Stimulated activated CD8-positive, alpha-beta memory T cell treated with anti-CD3 and anti-CD28 coated beads, Interleukin-2, amount 100 ng/mL, for 48 hours (primary cell): ENCODE measurements at places on chromosomes 2 and 18.

DNA sequence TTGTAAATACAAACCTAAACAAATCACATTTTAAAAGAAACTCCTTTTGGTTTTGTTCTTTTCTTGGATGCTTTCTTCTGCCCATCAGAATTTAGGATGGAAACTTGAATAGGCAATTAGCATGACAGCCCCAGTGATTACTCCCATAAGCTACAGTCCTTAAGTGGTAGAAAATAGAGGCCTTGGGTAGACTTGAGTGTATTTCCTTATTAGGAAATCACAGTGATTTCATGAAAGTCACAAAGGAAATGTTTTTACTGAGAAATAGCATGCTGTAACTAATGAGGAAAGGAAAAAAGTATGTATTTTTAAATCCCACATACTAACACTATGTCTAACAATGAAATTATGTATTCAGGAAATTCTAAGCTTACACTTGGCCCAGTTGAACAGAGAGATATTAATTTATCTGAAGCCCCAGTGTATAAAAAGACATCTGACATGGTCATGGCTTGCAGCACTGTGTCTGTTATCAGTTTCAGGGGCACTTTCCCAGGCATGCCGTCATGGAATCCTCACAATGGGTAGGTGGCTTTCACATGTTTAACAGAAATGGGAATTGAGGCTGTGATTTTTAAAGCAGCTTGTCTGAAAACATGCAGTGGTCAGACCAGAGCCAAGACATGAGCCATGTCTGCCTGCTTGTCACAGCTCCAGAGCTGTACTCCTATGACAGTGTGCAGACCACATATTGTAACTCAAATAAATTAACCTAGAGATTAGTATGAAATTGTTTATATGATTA is 79.7 kb upstream of the TRIB2 start:
- no peak for DNase-seq

DNA sequence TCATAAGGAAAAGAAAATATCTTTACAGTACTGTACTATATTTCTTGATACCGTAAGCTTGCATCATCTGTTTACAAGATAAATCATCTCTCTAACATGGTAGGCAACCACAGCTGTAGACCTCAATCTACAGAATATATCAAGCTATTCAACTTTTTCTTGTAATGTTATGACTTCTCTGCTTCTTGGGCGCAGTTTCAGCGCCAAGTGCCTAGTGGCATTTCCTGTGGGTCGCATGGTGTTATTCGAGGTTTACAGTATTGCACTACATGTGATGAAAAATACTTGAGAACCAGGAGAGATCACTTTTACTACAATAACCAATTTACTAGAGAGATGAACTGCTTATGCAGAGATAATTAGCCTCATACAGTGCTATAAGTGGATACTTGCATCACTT is 34.0 kb upstream of the SESTD1 start:
- DNase-seq = no peak

DNA sequence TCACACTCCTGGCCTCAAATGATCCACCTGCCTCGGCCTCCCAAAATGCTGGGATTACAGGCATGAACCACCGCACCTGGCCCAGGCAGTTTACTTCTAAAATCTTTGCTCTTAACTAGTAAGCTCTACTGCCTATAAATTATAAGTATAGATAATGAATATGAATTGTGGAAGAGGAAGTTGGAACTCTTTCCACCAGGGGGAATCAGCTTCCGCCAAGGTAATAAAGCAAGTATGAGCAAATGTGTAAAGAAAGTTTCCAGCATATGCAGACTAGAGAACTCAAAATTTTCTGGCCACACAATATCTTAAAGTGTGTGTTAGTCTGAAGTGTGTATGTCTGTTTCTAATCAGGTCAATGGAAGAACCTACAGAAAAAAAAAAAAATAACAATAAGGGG is 68.1 kb downstream of the RMDN2 start:
- DNase-seq = no peak

DNA sequence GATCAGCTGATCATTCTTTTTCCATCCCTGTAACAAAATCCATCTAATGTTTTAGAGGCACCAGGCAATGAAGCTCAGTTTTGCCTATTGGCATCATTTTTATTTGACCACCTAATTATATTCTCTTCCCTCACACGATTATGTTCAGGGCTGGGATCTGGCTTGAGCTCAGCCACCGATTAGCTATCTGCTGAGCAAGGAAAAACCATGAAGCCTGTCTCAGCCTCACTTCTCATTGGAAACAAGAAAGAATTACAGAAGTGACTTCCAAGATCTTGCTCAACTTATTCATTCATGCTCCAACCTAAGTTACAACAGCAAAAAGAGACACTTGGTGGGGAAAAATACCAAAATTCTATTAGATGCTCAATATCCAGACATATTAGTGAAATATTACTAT is 139.0 kb upstream of the SH3BP4 start:
- DNase-seq = no peak

- no peak for DNase-seq
Measured at GRCh38 chr2:130393318-130393910, 37.6 kb downstream of the PTPN18 start.

GRCh38 chr2:233228376-233228775 is 23.1 kb upstream of the ATG16L1 start:
- DNase-seq = no peak

GRCh38 chr2:39871291-39871761 is 92.3 kb upstream of the THUMPD2 start:
- no peak for DNase-seq

GRCh38 chr2:127217470-127218325 is 2.4 kb downstream of the CYP27C1 start:
- no peak for DNase-seq

DNA sequence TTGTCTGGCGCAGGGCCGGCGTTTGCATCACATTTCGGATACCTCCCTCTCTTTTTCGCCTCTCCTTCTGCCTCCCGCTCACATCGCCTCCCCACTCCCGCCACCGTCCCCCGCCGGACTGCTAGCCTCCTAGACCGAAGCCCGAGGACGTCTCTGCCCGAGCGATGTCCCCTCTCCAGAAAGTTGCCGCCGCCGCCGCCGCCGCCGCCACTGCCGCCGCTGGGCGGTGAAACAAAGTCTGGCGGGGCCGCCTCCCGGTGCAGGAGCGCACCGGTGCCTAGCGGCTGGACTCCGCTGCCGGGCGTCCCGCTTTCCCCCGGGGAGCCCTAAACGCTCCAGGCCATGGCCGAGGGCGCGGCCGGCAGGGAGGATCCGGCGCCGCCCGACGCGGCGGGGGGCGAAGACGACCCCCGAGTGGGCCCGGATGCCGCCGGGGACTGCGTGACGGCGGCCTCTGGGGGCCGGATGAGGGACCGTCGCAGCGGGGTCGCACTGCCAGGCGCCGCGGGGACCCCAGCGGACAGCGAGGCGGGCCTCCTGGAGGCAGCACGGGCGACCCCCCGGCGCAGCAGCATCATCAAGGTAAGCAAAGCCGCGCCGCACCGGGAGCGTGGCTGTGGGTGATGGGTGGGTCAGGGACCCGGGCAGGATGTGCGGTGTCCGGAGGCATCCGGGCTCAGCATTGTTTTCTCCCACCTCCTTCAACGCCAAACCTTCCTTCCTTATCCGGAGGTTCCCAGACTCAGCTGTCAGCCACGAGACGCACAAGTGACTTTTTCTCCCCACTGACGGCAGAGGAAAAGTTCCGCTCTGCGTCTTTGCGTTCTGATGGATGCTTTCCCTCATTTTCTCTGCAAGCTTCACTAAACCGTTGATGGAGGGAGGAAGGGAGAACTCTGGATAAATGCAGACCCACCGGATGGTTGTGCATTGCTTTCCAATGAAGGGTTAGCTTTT is 643 bp downstream of the PLCL1 start:
- no peak for DNase-seq

DNA sequence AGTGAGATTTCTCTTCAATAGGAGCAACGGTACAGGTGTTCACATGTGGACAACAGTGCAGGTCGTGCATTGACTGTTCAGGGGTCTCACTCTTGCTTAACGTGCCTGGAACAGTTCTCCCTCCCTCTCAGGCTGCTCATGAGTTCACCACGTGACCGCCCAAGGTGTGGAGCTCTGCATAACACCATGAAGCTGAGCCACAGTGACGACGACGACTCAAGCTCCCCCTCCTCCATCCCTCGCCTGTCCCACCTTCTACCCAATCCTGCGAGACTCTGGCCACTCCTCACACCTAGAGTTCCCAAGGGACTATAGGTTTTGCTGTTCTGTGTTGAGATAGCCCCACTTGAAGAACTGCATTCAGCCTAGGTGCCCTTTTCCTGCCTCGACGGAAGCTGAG is 42.8 kb downstream of the STK25 start:
- no peak for DNase-seq

- no peak for DNase-seq
Measured at GRCh38 chr2:238169048-238169707, 10.4 kb downstream of the ERFE start.
